ENCODE measurements at places on chromosomes 3 and 15. TPM values are rescaled to one million over a fixed set of nuclear protein-coding genes. Genes with fewer than 3 reads are reported as not detected.
A peak's percentile ranks its signal among the peaks of the same experiment; 100 is the strongest.

GRCh38 chr15:36029606-36030210 is 483.7 kb upstream of the DPH6 start:
- H3K27ac ChIP-seq = no peak overlapping the region
- H3K36me3 ChIP-seq = no peaks in the 10 kb centered on the region
- H3K4me1 ChIP-seq = no peaks in the 10 kb centered on the region
- H3K4me3 ChIP-seq = no peak overlapping the region
- no peak for DNase-seq

DNA sequence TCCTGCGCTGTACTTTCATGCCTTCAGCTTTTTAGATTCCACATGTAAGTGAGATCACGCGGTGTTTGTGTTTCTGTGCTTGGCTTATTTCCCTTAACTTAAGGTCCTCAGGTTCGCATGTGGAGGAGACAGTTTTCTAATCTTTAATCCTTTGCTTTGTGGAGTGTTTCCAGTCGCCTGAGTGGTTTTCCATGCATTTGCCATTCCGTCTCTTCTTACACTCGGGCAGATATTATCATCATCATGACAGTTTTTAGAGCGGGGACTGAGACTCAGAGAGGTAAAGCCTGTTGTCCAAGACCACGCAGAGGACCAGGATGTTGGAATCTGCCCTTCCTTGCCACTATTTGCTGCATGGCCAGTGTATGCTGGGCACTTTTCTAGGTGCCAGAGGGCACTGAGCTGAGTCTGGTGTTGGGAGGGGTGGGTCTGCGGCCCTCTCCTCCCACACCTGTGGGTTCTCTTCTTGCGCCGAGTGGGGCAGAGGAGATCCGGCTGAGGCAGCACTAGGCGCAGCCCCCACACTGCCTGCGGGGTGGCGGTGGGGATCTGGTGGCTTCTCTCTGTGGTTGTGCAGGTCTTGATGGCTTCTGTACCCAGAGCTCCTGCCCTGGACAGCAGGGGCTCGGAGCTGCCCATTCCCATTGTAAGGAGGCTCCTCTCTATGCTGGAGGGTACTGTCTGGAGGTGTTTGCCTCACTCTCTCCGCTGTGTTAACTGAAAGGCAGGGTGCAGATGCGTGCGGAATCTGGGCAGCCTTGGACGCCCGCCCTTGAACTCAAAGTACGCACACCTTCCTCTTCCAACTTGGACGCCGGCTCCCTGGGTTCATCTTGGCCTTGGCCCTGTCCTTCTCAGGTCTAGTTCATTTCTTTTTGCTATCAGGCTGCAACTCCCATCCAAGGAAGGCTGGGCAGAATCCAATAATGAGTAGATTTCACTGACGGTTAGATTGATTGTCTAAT is 156.0 kb upstream of the RGMA start:
- no peaks in the 10 kb centered on the region for H3K27me3 ChIP-seq
- H3K27ac ChIP-seq = no peak overlapping the region
- no peaks in the 10 kb centered on the region for H3K4me1 ChIP-seq
- DNase-seq = no peak

- no peak for DNase-seq
- H3K4me1 ChIP-seq = peaks cover 28% of the 10 kb centered on the region
- H3K36me3 ChIP-seq = peaks cover 48% of the 10 kb centered on the region
- no peak overlapping the region for H3K4me3 ChIP-seq
- peak overlapping the region; percentile 98 for H3K27ac ChIP-seq
- no peaks in the 10 kb centered on the region for H3K27me3 ChIP-seq
Measured at GRCh38 chr15:90881978-90882721, 2.2 kb upstream of the FES start.

GRCh38 chr15:98650417-98651035 is 2.2 kb downstream of the IGF1R start:
- H3K4me1 ChIP-seq = peaks cover 25% of the 10 kb centered on the region
- H3K27ac ChIP-seq = peak overlapping the region; percentile 96
- H3K4me3 ChIP-seq = peak overlapping the region; percentile 86
- H3K36me3 ChIP-seq = no peaks in the 10 kb centered on the region

DNA sequence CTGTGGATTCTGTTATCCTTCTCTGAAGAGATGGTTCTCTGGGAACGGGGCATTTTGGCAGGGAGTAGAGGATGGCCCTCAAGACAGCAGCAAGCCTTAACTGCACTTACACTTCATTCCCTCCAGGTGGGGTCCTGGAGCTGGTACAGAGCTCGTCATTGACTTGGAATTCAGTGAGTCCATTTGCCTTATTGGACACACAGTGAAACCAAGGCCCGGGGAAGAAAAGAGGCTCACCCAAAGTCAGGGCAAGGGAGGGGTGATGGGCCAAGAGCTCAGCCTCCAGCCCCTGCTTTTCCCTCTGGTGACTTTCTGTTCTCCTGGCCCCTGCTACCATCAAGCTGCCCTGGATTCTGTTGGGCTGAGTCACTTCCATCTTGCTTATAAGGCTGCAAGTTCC is 125.6 kb downstream of the ETFA start:
- no peaks in the 10 kb centered on the region for H3K27me3 ChIP-seq
- DNase-seq = no peak
- H3K27ac ChIP-seq = peak overlapping the region; percentile 2
- H3K4me1 ChIP-seq = no peaks in the 10 kb centered on the region

The GPR160 gene
- 2.2 TPM for total RNA-seq

The SUCNR1 gene
- total RNA-seq = 3.2 TPM

The NOX5 gene
- total RNA-seq = 0.54 TPM

The TUSC7 gene
- total RNA-seq = not detected
